ENCODE measurements at places on chromosomes 12 and 14.
A peak's percentile ranks its signal among the peaks of the same experiment; 100 is the strongest.

DNA sequence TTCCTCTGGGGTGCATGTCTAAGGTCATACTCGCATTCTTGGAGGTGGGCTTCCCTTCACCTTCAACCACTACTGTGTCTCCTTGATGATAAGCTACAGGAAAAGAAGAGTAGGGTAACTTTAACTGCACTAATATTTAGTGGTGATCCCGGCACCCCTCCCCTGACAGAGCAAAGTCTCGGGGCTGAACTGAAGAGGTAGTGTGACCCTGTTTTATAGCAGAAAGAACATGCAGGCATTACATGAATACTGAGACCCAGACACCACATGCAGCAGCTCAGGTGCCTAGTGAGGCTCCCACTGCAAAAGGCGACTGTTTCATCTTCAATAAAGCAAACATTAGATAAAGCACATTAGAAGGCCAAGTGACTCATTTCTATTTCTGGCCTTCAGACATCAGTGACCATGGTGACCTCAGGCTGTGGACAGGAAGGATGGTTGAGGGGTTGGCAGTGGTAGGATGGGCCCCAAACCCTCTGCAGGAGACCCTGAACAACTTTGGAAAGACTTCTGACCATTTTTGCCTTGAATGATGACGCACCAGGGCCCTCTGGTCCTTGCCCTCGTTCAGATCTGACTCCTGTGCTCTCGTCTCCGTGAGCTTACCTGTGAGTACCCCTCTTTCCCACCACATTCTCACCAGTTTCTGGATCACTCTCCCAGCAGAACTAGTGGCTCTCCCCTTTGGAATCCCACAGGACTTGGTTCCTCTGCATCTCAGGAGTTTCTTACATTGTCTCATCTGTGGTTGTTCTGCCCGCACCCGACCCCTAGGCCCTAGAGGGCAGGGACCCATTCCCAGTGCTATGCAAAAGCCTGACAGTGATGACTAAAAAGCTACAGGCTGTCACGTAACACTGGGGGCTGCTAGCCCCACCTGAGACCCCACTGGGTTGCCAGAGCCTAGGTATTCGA is 23.8 kb upstream of the JPH4 start:
- no peak for DNase-seq

DNA sequence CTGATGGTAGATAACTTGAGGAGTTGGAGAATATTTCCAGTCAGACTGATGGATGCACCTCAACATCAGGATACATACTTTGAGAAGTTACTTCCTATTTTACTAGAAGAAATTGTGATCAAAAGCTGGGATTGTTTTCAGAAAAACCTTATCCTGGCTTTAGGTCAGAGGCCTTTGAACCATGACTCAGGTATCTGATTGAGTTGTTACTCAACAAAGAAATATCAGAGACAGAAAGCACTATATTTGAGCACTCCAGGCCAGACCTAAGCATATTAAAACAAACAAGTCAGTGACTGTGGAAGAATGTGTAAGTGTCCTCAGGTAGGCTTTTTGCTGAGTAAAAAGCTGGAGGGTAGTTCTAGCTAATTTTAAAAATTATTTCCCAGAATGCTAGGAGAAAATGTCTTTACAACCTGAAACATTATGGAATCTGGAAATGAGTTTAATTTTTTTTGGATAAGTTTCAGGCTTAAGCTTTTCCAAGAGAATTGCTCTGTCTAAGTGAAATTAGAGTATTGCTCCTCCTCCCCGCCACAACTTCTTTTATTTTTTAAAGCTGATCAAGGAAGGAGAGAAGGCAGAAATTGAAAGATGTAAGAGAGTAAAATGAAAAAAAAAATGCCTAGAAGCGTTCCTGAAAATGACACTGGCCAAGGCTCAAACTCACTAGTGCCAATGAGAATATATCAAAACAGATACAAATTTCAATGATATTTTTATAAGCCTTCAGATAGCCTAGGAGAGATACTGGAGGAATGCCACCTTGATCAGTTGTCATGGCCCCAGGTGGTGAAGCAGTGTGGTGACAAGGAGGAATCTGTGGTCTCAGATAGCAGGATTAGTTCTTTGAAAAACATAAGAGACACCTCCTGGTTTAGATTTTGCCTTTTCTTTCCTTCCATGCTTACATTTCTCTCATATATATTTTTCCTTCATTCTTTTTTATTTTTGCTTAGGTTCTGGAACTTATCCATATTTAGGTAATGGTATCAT is 790.3 kb downstream of the TMTC2 start:
- no peak for DNase-seq

DNA sequence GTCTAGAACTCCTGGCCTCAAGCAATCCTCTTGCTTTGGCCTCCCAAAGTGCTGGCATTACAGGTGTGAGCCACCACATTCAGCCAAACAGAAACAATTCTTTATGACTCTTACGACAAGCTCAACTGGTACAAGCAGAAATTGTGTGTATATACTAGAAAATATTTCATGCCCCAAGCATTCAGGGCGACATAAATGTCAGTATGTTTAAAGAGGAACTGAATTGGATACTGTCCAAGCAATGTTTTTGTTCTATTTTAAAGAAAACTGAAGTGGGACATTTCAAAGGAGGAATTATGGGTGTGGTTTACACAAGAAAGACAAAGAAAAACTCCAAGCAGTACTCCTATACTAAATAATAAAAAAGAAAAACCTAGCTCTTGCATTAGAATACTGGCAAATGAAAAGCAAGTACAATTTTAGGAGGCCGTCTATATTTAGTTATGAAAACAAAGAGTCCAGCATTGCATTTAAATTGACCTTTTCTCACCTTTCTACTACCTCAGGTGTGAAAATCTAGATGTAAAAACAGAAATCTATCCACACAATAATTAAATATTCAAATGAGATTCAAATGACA is 48.9 kb downstream of the PPP1R12A start:
- DNase-seq, result no peak

DNA sequence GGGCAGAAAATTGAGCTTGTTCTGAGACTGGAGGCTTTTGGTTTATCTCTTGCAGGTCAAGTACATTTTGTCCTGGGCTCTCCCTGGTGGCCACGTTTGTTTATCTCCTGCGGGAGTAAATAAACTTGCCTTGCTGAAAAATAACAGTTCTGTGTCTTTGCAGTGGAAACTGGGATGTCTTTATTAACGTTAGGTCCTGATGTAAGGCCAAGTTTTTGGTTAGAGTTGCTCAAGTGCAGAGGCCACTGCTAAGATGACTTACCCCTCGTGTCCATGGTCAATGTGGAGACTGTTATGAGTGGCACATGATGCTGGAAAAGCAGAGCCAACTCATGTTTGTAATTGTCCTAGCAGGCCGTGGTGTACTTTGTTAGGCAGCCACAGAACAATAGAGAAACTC is 3.8 kb downstream of the PTPN11 start:
- DNase-seq, result peak; percentile 51

- no peak for DNase-seq
Measured at GRCh38 chr14:102949062-102949800, 26.8 kb downstream of the AMN start.

DNA sequence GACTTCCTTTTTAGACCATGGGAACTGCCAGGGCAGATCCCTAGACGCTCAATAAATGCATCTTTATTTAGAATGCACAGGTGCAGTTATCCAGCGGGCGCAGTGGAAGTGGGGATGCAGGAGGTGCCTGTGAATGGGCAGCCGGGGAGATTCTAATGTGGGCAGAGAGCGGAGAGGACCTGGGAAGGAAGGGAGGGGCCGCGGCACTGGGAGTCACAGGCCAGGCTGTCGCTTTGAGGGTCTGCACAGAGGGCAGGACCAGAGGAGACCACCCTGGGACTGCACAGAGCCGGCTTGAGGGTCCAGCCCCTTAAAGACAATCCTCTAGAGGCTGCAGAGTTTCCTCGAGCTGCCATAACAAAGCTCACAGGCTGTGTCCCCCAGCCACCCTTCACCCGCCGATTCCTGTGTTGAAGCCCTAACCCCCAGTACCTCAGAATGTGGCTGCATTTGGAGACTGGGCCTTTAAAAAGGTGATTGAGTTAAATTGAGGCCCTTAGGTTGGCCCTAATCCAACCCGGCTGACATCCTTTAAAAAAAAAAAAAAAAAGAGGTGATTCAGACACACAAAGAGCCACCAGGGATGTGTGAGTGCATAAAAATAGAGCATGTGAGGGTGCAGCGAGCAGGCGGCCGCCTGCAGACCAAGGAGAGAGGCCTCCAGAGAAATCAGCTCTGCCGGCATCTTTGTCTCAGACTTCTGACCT is 44.4 kb upstream of the PPP2R5C start:
- no peak for DNase-seq

Data from amygdala (tissue), 56 donors.